ENCODE measurements at places on chromosomes 7 and 10. TPM values are rescaled to one million over a fixed set of nuclear protein-coding genes. Genes with fewer than 3 reads are reported as not detected.

DNA sequence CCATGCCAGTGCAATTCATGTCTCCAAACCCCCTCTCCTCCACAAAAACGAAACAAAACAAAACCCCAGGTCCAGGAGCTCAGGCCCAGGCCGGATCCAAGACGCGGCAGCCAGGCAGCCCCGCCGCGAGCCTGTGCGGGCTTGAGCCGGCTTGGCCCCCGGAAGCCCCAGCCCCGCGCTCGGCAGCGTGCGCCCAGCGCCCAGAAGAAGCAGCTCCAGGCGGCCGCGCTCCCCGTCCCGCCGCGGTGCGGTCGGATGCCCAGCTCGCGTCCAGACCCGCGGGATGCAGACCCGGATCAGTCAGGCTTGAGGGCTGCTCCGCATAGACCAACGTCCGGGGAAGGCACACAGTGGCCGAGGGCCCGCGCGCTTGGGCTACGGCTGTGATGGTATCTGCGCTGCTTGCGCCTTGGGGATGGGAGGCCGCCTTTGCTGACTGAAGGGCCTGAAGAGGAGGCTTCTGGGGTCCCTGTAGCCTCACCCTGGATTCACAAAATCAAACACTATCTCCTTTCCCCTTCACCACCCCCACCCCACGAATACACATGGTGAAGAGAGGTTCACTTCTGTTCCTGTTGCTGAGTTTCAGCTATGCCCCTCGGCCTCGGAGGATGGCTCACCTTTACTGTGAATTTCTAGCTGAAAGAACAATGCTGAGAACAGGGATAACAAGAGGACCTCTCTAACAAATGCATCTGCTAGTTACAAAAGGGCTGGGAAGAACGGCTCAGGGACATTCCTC, 79.9 kb upstream of the EN2 start:
- no peak for DNase-seq
- H3K36me3 ChIP-seq: no peaks in the 10 kb centered on the region
- H3K27ac ChIP-seq: no peak overlapping the region
- H3K27me3 ChIP-seq: peaks cover 96% of the 10 kb centered on the region

GRCh38 chr7:46259947-46260346, 338.9 kb upstream of the IGFBP3 start:
- H3K27me3 ChIP-seq: no peaks in the 10 kb centered on the region
- no peak overlapping the region for H3K27ac ChIP-seq
- DNase-seq: no peak
- H3K4me3 ChIP-seq: no peak overlapping the region
- H3K36me3 ChIP-seq: peaks cover 4% of the 10 kb centered on the region

- no peaks in the 10 kb centered on the region for H3K36me3 ChIP-seq
- peaks cover 44% of the 10 kb centered on the region for H3K4me1 ChIP-seq
- DNase-seq: no peak
- peaks cover 10% of the 10 kb centered on the region for H3K27me3 ChIP-seq
These were observed 149.8 kb upstream of the PCBD1 start for GRCh38 chr10:71038091-71038633.

DNA sequence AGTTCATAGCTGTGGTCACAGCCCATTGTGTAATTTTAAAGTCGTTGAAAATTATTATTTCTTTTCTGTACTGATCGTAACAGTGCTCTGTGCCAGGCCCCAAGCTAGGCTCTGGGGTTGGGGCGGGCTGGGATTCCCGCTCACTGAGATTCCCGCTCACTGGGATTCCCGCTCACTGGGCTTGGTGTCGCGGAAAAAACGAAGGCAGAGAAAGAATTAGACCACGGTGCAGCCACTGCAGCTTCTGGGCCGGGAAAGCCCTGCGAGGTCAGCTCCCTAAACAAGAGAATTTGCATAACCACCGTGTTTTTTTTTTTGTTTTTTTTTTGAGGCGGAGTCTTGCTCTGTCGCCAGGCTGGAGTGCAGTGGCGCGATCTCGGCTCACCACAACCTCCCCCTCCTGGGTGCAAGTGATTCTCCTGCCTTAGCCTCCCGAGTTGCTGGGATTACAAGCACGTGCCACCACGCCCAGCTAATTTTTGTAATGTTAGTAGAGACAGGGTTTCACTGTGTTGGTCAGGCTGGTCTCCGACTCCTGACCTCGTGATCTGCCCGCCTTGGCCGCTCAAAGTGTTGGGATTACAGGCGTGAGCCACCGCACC, 31.2 kb downstream of the FOXK1 start:
- no peaks in the 10 kb centered on the region for H3K27me3 ChIP-seq
- DNase-seq: no peak
- H3K36me3 ChIP-seq: peaks cover 38% of the 10 kb centered on the region

DNA sequence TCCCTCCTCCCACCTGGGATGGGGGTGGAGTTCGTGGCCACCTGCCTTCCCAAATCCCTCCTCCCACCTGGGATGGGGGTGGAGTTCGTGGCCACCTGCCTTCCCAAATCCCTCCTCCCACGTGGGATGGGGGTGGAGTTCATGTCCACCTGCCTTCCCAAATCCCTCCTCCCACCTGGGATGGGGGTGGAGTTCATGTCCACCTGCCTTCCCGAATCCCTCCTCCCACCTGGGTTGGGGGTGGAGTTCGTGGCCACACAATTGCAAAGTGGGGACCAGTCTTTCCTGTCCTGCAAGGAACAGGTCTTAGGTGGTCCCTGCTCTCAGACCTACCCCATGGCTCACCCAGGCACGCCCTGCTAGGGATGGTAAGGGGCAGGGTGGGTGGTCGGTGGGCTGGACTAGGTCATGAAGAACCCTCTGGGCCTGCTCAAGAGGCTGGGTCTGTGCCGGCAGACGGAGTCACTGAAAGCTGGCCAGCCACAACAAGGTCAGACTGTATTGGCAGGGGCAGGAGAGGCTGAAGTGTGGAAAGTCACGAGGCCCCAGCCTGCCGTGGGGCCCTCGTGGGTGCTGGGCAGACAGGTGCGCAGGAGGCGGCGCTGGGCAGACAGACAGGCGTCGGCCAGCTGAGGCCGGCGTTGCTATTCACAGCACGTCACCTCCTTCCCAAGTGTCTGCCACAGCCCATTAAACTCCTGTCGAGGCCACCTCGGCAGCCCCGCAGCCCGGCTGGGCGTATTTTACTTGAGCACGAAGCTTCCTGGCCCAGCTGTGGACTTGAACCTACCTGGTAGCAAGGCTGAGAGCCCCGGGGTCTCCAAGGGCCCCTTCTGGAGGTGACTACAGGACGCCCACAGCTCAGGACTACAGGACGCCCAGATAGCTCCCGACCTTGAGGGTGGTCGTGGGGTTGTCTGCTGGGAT, 4.1 kb downstream of the KNDC1 start:
- H3K4me1 ChIP-seq: no peaks in the 10 kb centered on the region
- H3K4me3 ChIP-seq: no peak overlapping the region
- H3K27ac ChIP-seq: no peak overlapping the region
- H3K36me3 ChIP-seq: no peaks in the 10 kb centered on the region
- peaks cover 17% of the 10 kb centered on the region for H3K27me3 ChIP-seq
- no peak for DNase-seq

DNA sequence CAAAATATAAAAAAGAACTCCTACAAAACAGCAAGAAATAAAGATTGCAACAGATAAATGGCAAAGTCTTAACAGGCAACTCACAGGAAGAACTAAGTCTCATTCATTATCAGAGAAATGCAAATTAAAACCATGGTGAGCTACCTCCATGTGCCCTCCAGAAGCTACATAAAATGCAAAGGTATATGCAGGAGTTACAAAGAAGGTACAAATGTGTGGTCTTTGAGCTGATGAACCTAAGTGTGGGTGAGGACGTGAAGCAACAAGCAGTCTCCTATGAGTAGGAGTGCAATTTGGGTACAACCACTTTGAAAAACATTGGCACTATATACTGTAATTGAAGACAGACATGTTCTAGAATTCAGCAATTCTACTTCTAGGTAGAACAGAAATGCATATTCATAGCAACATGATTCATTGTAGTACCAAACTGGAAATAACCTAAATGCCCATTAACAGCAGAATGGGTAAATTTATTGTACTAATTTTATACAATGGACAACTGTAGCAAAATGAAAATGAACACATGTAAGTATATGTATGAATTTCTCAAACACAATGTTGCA, 61.6 kb upstream of the KCNMA1 start:
- no peak for DNase-seq
- no peak overlapping the region for H3K27ac ChIP-seq
- no peaks in the 10 kb centered on the region for H3K36me3 ChIP-seq
- H3K27me3 ChIP-seq: peaks cover 14% of the 10 kb centered on the region
- H3K4me1 ChIP-seq: no peaks in the 10 kb centered on the region
- H3K4me3 ChIP-seq: no peak overlapping the region

DNA sequence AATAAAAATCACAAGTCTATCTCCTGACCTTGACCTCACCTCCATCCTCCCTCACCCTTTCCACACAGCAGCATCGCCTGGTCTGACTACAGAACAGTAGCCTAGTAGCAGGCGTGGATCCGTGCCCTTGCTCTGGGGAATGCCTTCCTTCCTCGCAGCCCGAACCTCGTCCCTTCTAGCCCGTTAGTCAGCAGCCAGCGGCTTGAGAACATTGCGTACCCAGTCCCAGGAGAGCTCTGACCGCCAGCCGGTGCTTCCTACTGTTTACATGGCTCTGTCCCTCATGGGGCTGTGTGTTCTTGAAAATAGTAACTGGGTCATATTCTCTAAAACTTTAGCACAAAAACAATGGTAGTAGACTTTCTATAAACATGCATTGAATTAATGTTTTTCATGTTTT, 682.7 kb upstream of the IGFBP3 start:
- no peak for DNase-seq
- peak overlapping the region; percentile 63 for H3K27ac ChIP-seq
- H3K27me3 ChIP-seq: no peaks in the 10 kb centered on the region
- no peaks in the 10 kb centered on the region for H3K36me3 ChIP-seq
- no peak overlapping the region for H3K4me3 ChIP-seq

DNA sequence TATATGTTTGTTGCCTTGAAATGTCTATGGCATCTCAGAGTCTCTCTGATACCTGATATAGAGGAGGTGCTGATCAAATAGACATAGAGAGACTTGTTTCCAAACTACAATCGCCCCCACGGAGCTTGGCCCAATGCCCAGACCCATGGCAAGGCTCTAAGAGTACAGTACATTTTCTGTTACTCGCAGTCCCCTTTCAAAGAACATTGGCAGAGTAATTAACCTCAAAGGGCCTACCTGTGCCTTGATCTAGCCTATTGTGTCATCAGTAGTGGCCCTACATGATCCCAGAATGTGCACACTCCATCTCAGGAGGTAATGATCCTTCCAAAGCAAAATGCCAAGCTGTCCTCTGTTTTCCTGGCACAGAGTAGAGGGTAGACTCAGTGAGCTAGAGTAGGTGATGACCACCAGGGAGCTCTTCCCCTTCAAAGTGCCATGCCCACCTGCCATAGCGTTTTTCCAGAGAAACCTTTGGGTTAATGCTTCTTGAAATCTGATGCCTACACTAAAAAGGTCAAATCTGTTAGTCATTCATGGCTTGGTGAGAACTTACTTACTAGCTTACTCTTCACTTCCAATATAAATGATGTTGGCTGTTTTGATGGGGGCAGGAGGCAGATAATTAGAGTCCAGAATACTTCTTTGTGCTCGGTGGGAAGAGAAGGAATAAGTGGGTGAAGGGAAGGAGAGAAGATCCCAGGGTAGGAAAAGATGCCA, 41.2 kb upstream of the ACSL5 start:
- peaks cover 3% of the 10 kb centered on the region for H3K27me3 ChIP-seq
- peak overlapping the region; percentile 21 for H3K27ac ChIP-seq
- peaks cover 13% of the 10 kb centered on the region for H3K4me1 ChIP-seq

The FAM237B gene
- not detected for total RNA-seq

- no peak overlapping the region for H3K27ac ChIP-seq
- H3K4me3 ChIP-seq: no peak overlapping the region
- H3K27me3 ChIP-seq: peaks cover 21% of the 10 kb centered on the region
- H3K36me3 ChIP-seq: no peaks in the 10 kb centered on the region
- DNase-seq: no peak
These were observed 65.8 kb upstream of the EMX2 start for GRCh38 chr10:117476716-117477115.

The OR2A12 gene
- total RNA-seq: not detected

GRCh38 chr7:155652156-155653114, 8.0 kb downstream of the RBM33 start:
- DNase-seq: no peak
- H3K4me3 ChIP-seq: no peak overlapping the region
- H3K27ac ChIP-seq: no peak overlapping the region
- H3K36me3 ChIP-seq: peaks cover 34% of the 10 kb centered on the region
- H3K27me3 ChIP-seq: no peaks in the 10 kb centered on the region

The CFAP69 gene
- 4.4 TPM for total RNA-seq

GRCh38 chr7:154857240-154857639, 145.7 kb downstream of the PAXIP1 start:
- H3K4me3 ChIP-seq: no peak overlapping the region
- DNase-seq: no peak
- no peaks in the 10 kb centered on the region for H3K27me3 ChIP-seq
- no peaks in the 10 kb centered on the region for H3K36me3 ChIP-seq

DNA sequence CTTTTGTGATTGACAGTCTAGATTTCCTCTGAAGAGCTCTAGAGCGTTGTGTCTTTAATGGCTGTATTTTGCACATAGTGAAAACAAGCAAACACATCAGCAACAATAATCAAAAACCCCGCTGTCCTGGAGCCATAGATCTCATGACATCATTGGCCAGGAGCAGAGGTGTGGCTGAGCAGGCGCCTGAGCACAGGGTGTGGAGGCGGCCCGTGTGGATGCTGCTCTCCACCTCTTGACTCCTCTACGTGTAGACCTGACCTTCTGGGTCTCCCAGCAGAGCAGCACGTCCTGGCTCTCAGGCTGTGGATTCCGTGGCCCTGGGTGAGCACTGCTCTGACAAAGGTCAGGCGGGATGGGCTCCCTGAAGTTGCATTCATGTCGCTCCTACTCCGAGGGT, 63.0 kb upstream of the INSYN2A start:
- DNase-seq: no peak
- no peak overlapping the region for H3K27ac ChIP-seq
- no peaks in the 10 kb centered on the region for H3K27me3 ChIP-seq
- no peak overlapping the region for H3K4me3 ChIP-seq

GRCh38 chr10:106740071-106740470, 424.4 kb downstream of the SORCS1 start:
- peaks cover 8% of the 10 kb centered on the region for H3K27me3 ChIP-seq
- no peaks in the 10 kb centered on the region for H3K36me3 ChIP-seq
- DNase-seq: no peak
- no peak overlapping the region for H3K4me3 ChIP-seq

DNA sequence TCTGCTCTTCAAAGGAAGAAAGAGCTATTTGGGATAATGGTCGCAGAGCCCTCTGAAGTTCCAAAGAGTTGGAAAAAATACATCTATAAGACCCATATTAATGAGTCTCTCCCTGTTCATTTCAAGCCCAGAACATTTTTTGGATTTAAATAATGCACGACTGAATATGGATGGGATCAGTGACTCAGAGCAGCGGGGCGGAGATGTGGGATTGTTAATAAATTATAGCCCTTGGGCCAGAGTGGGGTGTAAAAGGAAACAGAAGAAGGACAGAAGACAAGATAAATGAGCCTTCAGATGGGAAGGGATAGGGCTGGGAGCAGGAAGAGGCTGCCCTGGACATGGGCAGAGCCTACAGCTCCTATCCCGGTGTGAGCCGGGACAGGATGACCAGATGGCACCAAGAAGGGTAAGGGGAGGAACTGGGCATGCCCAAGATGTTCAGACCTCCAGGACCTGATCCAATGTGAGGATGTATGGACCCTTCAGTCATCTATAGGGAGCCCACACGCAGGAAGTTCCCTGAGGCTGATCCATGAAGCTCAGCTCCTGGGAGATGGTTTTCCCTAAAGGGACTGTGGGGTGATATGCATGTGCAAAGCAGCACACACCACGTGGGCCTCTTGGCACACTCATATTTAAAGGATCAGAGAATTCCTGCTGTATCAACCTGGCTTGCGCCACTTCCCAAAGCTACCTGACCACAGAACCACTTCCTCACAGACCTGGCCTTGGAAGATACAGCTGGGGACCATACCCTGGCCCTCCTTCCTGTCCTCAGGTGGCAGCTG, 96.1 kb upstream of the PLXNA4 start:
- H3K27ac ChIP-seq: no peak overlapping the region
- H3K4me1 ChIP-seq: peaks cover 24% of the 10 kb centered on the region
- DNase-seq: no peak
- H3K36me3 ChIP-seq: no peaks in the 10 kb centered on the region
- peaks cover 6% of the 10 kb centered on the region for H3K27me3 ChIP-seq

The NET1 gene
- 88.9 TPM for total RNA-seq

The CCL24 gene
- total RNA-seq: not detected
